Germinal center (tissue), 1 donor: ENCODE measurements at places on chromosomes 5 and 9.

- DNase-seq: no peak
These were observed 385.8 kb downstream of the EFNA5 start for GRCh38 chr5:107284822-107285525.

GRCh38 chr9:80952363-80952922 lies 736.9 kb downstream of the TLE1 start:
- DNase-seq: no peak

DNA sequence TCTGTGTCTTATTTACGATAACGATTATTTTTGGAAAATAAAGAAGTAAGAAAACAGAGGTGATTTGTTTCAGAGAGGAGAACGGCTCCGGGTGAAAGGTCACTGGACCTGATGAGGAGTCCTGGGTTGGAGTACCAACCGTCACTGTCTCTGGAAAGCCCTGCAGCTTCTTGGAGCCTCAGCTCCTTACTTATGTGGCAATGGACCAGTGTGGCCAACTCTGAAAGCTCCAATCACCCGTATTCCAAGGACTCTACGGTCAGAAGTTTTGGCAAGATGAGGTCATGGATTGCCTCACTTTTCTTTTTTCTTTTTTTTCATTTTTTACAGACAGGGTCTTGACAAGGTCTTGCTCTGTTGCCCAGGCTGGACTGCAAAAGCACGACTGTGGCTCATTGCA lies 84.8 kb downstream of the KLF4 start:
- DNase-seq: no peak

GRCh38 chr9:96551403-96551802 lies 68.2 kb downstream of the CDC14B start:
- DNase-seq: no peak

- no peak for DNase-seq
These were observed 253.0 kb downstream of the MARCHF11 start for GRCh38 chr5:15926586-15926985.

- DNase-seq: peak; percentile 6
These were observed 379.8 kb downstream of the TRIM36 start for GRCh38 chr5:114789773-114790402.

- DNase-seq: no peak
These were observed 229.3 kb upstream of the CTNND2 start for GRCh38 chr5:12133520-12133919.

DNA sequence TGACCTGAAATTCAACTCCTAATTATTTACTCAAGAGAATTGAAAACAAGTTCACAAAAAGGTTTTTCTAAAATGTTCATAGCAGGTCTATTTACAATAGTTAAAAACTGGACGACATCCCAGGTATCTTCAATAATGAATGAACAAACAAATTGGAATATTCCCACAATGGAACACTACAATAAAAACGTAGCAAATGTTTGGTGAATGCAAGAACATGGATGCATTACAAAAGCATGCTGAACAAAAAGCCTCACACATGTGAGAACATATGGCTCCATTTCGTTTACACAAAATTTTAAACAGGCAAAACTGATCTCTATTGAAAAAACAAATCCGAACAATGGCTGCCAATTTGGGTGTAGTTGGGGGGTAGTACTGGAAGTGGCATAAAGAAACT lies 669.9 kb downstream of the MTRR start:
- no peak for DNase-seq

- no peak for DNase-seq
These were observed 14.7 kb downstream of the NDUFS6 start for GRCh38 chr5:1815881-1816292.

- no peak for DNase-seq
These were observed 145.7 kb upstream of the KLF4 start for GRCh38 chr9:107635101-107635802.

GRCh38 chr9:84189904-84190303 lies 150.7 kb downstream of the SLC28A3 start:
- no peak for DNase-seq

DNA sequence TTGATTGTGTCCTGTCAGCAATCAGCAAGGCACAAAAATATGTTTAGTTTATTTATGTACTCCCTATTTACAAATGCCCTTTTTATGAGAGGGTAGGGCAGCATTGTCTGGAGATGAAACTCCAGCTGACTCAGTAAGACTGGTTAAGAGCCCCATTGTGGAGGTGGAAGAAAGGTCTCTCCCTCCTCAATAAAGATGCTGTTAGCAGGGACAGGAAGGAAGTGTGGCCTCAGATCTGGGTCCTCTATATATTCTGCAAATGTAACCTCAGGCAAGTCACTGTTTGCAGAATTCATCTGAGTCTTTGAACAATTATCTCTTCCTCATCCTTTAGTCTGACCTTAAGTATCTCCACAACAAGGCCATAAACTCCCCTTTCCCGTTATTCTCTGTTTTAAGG lies 48.3 kb upstream of the TRAF1 start:
- no peak for DNase-seq

DNA sequence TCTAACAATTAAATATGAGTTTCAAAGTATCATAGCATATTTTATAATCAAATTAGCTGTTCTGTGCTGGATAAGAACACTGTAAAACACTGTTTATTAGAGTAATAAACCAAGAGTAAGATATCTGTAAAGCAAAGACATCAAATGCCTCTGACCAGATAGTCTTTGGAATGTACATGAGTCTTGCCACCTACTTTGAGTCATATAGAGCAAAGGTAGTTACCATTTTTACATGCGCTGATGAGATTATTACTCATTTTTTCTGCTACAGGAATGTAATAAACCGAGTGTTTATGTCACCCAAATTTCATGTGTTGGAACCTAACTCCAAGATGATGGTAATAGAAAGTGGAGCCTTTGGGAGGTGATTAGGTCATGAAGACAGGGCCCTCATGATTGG lies 654.5 kb downstream of the CETN3 start:
- no peak for DNase-seq

DNA sequence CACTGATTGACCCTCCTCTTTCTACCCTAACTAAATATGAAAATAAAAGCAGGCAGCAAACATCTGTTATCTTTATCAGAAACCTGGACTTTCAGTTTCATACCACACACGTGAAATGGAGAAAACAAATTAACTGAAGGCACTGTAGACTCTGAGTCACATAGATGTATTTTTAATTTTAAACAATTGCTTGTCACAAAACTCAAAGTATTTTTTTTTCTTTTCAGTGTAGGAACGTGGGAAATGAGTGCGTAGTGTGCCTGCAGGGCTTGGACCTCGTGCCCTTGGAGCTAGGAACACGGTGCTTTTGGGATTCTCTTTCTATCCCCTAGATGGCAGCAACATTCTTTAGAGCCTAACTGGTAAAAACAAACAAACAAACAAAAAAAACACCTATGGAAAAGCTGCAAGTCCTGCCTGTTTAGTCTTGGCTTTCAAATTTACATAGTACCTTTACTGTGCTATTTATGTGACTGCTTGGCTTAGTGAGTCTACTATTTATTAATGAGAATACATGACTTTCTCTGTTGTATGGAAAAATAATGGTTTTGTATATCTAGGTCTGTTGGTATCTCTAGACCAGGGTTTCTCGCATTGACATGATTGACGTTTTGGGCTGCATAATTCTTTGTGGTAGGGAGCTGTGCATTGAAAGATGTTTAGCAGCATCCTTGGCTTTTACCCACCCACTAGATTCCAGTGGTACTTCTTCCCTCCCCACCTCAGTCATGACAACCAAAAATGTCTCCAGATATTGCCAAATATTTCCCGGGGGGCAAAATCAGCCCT lies 16.8 kb upstream of the ACTBL2 start:
- peak; percentile 17 for DNase-seq

- no peak for DNase-seq
These were observed 523.0 kb upstream of the PTPRD start for GRCh38 chr9:11135851-11136250.

GRCh38 chr5:131242728-131243255 lies 21.1 kb upstream of the CDC42SE2 start:
- DNase-seq: no peak

DNA sequence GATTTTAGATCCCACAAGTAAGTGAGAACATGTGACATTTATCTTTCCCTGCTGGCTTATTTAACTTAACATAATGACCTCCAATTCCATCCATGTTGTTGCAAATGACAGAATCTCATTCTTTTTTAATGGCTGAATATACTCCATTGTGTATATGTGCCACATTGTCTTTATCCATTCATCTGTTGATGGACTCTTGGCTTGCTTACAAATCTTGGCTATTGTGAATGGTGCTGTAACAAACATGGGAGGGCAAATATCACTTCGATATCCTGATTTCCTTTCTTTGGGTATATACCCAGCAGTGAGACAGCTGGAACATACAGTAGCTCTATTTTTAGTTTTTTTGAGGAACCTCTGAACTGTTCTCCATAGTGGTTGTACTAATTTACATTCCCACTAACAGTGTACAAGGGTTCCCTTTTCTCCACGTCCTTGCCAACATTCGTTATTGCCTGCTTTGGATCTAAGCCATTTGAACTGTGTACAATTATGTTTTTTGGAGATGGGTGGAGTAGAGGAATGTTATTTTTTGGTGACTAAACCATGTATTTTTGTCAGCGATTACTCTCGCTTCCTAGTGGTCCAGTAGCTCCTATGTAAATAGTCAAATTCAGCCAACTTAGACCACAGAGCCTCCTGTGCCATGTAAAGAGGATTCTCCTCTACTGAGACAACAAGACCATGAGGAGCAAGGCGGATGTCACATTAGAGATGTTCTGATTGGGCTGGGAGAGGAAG lies 60.6 kb downstream of the TNFSF15 start:
- DNase-seq: no peak

DNA sequence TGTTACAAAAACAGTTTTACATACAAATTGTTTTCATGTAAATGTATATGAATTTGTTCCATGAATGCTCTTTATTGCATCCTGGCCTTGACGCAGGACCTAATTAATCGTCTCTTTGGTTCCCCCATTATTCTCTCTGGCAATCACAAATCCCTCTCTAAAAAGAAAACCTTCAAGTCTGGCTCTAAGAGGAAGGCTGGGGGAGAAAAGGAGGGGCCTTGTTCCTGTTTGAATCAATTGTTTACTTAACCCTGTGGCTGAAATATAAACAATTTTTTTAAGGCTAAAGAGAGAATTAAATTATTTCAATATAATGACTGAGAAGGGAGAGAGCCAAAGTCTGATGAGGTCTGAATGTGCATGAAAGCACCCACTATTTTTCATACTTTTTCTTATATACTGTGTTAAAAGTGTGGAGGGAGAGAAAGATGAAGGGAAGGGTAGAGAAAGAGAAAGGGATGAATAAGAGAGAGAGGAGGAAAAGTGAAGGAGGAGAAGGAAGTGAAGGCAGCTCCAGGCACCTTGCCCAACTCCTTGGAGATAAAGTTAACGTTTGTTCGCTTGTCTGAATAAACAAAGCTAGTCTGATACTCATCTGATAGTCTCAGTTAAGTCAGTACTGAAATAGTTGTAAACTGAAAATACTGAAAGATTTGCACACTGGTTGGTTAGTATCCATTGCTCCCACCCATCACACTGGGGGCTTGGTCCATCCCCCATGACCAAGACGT lies 116.4 kb upstream of the SPDL1 start:
- no peak for DNase-seq

- DNase-seq: no peak
These were observed 37.3 kb upstream of the EGFL7 start for GRCh38 chr9:136625101-136626065.

GRCh38 chr5:2740876-2741555 lies 10.5 kb downstream of the IRX2 start:
- DNase-seq: no peak

GRCh38 chr5:180287868-180288267 lies 4.0 kb downstream of the MAPK9 start:
- no peak for DNase-seq

DNA sequence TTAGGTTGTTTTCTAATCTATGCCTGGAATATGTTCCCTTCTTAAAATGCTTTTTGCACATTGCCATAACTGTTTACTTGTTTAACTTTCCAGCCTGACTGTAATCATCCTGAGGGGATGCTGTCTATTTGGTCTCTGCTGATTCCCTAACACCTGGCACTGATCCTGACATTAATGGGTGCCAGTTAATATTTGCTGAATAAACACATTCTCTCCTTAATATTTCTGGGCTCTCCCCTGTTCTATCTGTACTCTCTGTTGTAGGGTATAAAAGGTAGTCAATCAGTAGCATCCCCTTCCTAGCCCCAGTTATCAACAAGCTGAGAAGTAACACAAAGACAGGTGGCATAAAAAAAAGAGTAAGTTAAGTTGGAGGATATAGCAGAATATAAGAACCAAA lies 21.3 kb upstream of the SLC31A2 start:
- DNase-seq: no peak

GRCh38 chr5:97553604-97554452 lies 370.8 kb upstream of the RIOK2 start:
- no peak for DNase-seq

DNA sequence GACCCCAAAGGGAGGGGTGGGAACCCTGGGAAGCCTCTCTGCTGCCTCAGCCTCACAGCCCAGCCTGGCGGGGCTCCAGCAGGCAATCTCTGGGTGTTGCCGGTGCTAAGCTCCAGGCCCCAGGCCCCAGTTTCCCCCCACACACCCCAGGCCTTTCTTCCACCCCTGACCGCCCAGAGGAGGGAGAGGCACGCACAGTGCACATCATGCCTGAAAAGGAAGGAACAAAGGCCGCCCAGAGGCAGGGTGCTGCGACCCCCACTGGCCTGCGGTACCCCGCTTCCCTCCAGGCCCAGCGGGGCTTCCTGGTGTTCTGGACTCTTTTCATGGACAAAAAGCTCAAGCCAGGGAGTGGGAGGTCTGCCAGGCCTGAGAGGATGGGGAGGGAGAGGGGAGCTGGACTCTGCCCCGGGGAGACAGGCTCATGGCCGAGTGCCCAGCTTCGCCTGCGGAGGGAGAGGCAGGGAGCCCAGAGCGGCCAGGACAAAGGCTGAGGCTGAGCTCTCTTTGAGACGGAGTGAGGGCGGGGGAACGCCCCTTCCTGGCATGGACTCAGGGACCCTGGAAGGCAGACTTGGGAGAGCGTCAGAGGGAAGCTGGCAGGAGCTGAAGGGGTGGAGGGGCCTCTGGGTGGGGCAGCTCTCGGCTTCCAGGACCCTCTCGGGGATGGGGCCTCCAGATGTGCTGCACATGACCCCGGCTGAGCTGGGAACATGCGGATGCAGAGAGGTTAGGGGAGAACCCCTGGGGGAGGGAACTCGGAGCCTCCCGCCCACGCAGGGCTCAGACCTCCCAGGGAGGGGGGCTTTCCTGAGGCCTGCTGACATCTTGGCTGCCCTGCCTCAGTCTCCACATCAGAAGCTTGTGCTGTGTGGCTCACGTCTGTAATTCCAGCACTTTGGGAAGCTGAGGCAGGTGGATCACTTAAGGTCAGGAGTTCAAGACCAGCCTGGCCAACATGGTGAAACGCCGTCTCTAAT lies 1.8 kb upstream of the ENTPD2 start:
- DNase-seq: no peak

DNA sequence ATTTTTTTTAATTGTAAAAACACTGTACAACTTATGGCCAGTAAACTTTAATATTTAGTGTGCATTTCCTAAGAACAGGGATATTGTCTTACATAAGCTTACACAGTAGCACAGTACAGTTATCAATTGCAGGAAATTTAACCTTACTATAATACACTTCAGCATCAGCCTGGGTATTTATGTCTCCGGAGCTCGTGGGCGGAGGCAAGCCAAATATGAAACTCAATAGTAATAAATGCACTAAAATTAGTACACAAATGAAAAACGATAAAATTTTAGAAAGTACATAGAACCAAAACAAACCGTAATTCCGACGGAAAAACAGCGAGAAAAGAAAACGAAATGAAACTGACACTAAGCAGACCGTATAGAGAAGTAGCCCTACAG lies 91.2 kb downstream of the ANXA2R start:
- no peak for DNase-seq
